ENCODE measurements at places on chromosomes 3 and 15. TPM values are rescaled to one million over a fixed set of nuclear protein-coding genes. Genes with fewer than 3 reads are reported as not detected.

The SI gene
- not detected for total RNA-seq

The CD96 gene
- not detected for total RNA-seq

The GOLGA8Q gene
- not detected for total RNA-seq

The MUC13 gene
- total RNA-seq: not detected

The STRC gene
- not detected for total RNA-seq

The LRRIQ4 gene
- total RNA-seq: not detected

The HTR3E gene
- total RNA-seq: not detected

The IREB2 gene
- total RNA-seq: 11.9 TPM

The ATP6V1A gene
- total RNA-seq: 86.9 TPM

The TP63 gene
- total RNA-seq: not detected

The DCUN1D1 gene
- total RNA-seq: 14.3 TPM

The RAP2B gene
- total RNA-seq: 28.2 TPM

The ANKUB1 gene
- not detected for total RNA-seq

The ACSBG1 gene
- total RNA-seq: 0.07 TPM

The MASP1 gene
- total RNA-seq: 0.13 TPM

The UBA5 gene
- 29.4 TPM for total RNA-seq

The NUP210 gene
- total RNA-seq: 0.33 TPM

The ARPP19 gene
- total RNA-seq: 125 TPM

The PLSCR5 gene
- not detected for total RNA-seq

The GRAMD2A gene
- total RNA-seq: 0.20 TPM

Data from mammary microvascular endothelial cell (primary cell).